Stimulated activated CD4-positive, alpha-beta T cell treated with anti-CD3 and anti-CD28 coated beads, TNF-alpha, amount 100 ng/mL, for 1 hour (primary cell): ENCODE measurements at places on chromosomes 12 and 14.

DNA sequence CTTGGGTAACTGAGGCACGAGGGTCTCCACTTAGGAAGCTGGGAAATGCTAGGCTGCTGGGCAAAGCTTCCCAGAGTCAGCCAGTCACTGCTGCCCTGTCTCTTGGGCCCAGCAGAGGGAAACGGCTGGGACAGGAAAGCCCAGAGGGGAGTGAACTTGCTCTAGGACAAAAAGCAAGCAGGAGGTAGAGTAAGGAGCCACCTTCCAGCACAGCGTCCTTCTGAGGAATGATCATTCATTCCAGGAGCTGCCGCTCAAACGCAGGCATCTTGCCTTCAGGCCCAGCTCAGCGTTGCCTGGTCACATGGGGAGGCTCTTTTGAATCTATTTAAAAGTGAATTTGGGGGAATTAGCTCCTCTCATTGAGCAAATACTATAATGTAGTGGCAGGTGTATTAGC is 118.6 kb downstream of the CRACR2A start:
- DNase-seq: no peak

DNA sequence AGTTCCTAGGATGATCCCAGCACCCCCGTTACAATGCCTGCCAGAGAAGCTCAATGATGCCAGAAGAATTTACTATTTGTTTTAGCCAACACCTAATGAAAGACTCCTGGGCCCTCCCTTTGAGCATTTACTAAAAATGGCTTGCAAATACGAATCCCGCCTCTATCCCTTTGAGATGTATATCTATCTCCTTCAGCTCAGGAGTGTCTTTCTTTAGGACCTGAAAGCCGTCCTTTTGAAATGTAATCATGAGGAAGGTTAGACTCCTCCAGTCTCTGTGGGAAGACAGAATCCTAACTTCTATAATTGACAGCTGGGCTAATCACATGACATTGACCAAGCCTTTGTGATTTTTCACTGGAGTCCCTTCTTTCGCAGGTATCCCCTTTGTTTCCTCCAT is 19.2 kb upstream of the DYNC1H1 start:
- no peak for DNase-seq

- DNase-seq: no peak
Observed at GRCh38 chr12:462936-463705, 3.4 kb downstream of the B4GALNT3 start.

GRCh38 chr12:116376354-116377193 is 99.1 kb upstream of the MED13L start:
- DNase-seq: no peak

DNA sequence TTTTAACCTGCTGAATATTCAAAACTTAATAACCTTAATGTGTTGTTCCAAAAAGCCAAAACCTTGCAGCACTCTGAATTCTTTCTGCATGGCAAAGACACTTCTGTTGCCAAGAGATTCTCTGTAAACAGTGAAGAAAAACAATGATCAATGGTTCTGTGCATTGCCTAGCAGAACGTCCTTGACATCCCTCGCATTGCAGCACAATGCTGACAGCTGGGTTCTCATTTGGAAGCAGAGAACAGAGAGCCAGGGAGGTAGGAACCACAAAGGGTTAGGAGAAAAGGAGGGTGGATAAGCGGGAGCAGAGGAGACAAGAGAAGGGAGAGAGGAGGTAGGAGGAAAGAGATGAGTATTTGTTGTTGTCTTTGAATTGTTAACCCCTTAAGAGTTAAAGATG is 501.1 kb downstream of the NAV3 start:
- no peak for DNase-seq

DNA sequence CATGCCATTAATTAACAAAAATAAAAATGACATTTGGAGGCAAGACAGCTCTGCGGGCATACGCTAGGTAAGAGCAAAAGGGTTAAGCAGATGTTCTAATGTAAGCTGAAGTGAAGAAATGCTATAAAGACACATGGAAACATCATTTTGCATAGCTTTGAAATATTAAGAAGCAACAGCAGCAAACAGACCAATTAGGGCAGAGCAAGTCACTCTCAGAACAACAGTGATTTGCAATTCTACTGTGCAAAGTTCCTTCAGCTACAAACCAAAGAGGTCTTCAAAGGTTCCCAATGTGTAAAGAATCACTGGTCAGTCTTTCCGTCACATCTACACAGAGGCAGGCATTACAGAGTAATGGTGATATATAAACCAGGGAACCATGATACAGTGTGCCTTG is 68.2 kb downstream of the PAPLN start:
- no peak for DNase-seq

GRCh38 chr12:22130671-22131070 is 84.7 kb downstream of the CMAS start:
- DNase-seq: no peak

DNA sequence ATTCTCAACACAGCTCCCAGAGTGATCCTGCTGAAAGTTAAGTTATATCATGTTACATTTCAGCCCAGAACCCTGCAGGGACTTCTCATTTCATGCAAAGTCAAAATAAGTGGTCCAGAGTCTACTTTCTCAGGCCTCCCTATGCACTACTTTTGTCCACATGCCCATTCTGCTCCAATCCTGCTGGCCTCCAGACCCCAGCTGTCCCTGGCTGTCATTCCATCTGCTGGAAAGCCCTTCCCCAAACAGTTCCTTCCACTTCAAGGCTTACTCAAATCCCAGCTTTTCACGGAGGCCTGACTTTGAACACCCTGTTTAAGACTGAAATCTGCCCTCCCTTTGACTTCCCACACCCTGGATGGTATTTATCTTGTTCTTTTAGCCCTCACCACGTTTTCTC is 109.8 kb upstream of the DNM1L start:
- no peak for DNase-seq

DNA sequence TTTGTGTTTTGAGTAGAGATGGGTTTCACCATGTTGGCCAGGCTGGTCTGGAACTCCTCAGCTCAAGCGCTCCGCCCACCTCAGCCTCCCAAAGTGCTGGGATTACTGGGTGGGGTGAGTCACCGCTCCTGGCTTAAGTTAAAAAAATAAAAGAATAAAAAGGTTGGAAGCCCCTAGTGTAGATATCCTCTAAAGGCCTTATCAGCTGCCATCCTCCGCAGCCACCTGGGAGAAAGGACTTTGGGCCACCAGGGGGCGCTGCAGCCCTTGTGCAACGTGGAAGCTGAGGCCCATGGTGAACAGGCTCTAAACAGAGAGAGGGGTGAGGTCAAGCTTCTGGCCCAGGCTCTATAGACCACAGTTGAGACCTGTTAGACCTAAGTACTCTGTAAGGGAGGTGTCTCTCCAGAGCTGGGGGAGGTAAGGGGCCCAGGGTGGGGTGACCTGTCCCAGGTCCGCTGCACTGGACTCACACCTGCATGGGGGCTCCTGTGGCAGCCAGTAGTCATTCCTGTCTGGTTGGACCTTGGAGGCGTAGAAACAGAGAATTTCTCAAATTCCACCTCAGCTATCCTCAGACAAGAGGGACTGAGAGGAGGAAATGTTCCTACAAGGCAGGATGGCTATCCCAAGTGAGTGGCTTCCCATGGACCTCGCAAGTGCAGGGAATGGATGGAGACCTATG is 14.0 kb upstream of the RACGAP1 start:
- peak; percentile 38 for DNase-seq

- DNase-seq: no peak
Observed at GRCh38 chr14:94394025-94394493, 5.7 kb upstream of the SERPINA1 start.

GRCh38 chr14:101370593-101371569 is 190.4 kb upstream of the DIO3 start:
- no peak for DNase-seq

DNA sequence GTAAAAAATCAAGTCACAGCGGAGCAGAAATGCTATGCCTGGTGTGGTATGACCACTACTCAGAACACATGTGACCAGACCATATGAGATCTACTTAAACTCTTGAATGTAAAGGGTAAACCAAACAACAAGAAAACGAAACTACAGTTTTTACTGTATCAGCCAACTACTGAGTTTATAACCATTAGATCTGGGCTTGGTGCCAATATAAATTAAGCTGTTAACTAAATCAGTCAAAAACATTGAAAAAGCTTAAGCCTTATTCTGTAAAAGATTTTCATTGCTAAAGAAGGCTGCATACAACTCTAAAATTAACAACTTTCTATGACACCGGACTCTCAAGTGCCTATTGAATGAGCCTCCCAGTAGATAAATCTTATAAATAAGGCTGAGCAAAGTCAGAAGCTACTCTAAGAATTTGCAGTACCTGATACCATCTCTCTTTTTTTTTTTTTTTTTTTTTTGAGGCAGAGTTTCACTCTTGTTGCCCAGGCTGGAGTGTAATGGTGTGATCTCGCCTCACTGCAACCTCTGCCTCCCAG is 35.4 kb downstream of the SPTLC2 start:
- DNase-seq: no peak

- DNase-seq: no peak
Observed at GRCh38 chr14:87231336-87232026, 761.5 kb downstream of the GALC start.

GRCh38 chr12:31817120-31817519 is 88.3 kb upstream of the AMN1 start:
- no peak for DNase-seq

- no peak for DNase-seq
Observed at GRCh38 chr12:98646294-98647090, 1.4 kb downstream of the APAF1 start.

DNA sequence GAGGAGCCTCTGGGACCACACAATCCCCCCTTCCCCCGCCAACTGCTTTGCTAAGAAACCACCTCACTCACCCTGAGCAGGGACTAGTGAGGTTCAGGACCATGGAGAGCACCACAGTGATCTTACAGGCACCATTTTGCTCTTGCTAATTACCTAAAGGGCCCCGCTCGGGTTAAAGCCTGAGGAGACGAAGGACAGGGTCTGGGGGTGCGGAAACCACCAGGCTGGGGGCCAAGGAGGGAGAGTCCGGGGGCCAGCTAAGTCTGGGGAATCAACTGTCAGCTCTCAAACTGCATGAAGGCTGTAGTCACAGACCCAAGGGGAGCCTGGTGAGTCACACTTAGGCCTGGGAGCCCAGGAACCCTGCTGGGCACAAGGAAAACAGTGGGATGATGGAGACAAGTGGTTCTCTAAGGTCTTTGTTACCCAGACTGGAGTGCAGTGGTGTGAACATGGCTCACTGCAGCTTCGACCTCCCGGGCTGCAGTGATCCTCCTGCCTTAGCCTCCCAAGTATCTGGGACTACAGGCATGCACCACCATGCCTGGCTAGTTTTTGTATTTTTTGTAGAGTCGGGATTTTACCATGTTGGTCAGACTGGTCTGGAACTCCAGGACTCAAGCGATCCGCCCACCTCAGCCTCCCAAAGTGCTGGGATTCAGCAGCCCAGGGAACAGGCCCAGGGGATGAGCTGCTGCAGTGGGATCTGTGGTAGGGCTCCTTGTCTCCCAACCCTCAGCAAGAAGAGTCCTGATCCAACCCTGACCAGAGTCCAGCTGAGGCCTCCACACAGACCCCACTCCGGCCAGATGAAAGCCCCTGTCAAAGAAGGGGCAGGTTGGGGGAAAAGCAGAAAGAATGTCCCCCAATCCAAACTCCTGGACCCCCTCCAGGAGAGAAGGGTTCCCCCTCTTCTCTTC is 98.8 kb downstream of the CALM1 start:
- DNase-seq: no peak

- DNase-seq: no peak
Observed at GRCh38 chr14:63672417-63673180, 30.9 kb upstream of the WDR89 start.

DNA sequence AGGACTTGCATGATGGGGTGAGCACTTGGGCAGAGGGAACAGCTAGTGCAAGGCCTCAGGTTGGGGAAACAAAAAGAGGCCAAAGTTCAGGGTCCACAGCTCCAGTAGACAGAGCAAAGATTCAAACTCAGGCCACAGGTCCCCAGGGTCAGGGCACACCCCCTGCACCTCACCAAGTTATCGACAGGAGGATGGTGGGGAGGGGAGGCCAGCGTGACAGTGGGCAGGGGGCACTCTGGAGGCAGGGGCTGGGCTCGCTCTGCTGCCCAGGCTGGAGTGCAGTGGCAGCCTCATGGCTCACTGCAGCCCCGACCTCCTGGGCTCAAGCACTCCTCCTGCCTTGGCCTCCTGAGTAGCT is 32.4 kb upstream of the ULK1 start:
- no peak for DNase-seq

GRCh38 chr12:62305778-62306177 is 45.6 kb downstream of the USP15 start:
- no peak for DNase-seq

GRCh38 chr12:68636268-68636667 is 25.6 kb downstream of the RAP1B start:
- DNase-seq: no peak
